ENCODE measurements at places on chromosomes 1 and 21. TPM values are rescaled to one million over a fixed set of nuclear protein-coding genes. Genes with fewer than 3 reads are reported as not detected.

GRCh38 chr1:234559902-234560676 is 49.9 kb downstream of the IRF2BP2 start:
- DNase-seq, result no peak

- DNase-seq, result no peak
Measured at GRCh38 chr1:65011983-65012382, 45.6 kb upstream of the JAK1 start.

GRCh38 chr21:16504281-16504680 is 774.5 kb downstream of the USP25 start:
- DNase-seq, result no peak

Gene CDC20
- 179 TPM for total RNA-seq

Gene INSRR
- total RNA-seq, result not detected

Data from activated naive CD4-positive, alpha-beta T cell treated with anti-CD3 and anti-CD28 coated beads for 36 hours (primary cell).